Adipocyte (in vitro differentiated cells): ENCODE measurements at places on chromosomes 11 and 22.
A peak's percentile ranks its signal among the peaks of the same experiment; 100 is the strongest.

DNA sequence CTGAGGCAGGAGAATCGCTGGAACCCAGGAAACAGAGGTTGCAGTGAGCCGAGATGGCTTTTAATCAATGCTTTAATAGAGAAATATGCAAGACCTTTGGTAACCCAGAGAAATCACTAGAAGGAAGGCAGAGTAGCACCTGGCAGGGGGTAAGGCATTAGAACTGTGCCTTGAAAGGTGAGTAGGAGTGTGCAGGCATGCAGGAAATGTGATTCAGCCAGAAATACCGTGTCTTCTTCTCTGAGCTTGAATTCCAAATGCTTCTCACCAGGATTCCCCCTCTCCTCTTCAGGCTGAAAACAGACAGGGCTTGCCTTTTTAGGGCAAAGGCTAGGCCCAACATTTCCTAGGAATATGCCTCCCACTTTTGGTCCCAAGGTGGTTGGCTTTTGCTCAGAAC, 51.0 kb downstream of the OR4D9 start:
- no peak for DNase-seq

DNA sequence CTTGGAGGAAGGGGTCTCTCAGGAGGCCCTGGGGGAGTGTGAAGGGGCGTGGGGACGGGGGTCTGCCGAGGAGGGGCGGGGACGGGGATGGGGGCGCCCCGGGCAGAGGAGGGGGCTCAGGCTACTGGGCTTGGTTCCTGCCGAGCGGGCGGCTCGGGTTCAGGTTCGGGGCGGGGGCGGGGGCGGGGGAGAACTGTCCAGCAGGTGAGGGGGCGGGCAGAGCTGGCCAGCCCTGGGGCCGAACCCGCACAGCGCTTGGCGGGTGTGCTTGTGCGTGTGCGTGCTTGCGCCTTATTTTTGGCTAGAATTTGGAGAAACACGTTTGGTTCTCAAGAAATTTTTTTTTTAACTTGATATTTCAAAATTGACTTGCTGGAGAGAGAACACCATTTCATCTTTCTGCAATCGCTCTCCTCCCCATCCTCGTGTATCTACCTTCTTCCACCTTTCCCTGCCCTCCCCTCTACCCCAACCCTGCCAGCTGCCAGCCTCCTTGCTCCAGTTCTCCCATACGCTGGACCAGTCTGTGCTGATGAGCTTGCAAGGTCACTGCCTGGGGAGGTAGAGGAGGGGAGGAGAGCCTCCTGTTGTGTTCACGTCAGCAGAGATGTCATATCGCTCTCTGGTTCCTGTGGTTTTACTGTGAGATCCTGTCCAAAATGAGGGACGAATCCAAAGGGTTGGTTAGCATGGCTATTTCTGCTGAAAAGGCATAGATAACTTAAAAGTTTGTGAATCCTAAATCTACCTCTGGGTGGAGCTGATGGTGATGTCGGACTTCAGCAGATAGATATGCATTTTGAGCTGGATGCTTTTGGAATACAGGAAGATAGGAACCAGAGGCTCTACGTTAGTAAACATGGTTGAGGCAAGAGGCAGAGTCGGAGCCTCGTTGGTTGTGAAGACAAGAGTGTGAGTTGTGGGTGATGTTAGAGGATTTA, 668 bp downstream of the MADD start:
- peak; percentile 55 for DNase-seq

- no peak for DNase-seq
Observed at GRCh38 chr11:8333376-8333775, 69.7 kb upstream of the LMO1 start.

GRCh38 chr11:15166204-15166603, 51.5 kb downstream of the INSC start:
- peak; percentile 69 for DNase-seq

DNA sequence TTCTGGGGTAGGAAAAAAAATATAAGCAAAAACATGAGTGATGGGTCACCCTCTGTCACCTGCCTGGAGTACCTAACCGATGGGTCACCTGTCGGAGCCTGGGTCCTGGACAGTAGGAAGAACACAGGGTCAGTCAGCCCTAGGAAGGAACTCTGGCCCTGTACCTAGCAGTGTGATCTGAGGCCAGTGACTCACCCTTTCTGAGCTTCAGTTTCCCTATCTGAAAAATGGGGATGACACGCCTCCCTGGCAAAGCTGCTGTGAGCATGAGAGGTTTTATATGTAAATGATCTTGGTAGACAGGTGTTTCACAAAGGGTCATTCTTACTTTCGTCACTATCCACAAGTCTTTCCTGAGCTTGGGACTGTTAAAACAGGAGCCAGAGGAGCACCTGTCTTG, 182.0 kb downstream of the ST3GAL4 start:
- DNase-seq, result no peak

DNA sequence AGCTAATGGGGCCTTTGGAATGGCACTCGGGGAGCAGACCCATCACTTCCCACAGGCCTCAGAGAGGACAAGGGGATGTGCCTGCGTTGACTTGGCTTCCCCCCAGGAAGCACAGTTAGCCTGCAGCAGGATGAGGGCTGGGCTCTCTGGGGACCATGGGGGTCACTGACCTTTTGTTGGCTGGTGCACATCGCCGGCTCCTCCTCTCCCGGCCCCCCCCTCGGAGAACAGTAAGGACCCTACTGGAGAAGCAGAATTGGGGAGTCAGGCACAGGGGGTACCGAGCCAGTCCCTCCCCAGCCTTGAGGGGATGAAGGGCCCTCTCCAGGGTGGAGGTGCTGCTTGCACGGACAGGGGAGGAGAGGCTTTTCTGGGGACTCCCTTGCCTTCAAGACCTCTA, 32.8 kb downstream of the NRXN2 start:
- DNase-seq, result no peak

GRCh38 chr11:1927848-1928469, 8.5 kb downstream of the TNNT3 start:
- DNase-seq, result no peak

DNA sequence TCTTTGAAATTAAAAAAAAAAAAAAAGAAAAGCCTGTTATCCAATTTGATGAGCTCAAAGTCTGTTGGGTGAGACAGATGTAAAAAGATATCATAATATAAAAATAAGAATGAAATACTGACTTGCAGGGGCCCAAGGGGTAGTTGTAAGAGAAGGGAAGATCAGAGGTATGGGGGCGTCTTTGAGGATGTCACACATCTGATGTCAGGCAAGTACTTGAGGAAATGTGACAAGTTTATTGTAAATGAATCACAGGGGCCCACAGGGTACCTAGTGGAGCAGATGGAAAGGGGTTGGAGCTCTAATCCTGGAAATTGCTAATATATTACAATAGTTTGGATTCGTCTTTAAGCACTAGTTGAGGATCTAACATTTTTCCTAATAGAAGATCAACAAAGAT, 131.6 kb downstream of the MAML2 start:
- no peak for DNase-seq
